ENCODE measurements at places on chromosomes 11 and 22.
A peak's percentile ranks its signal among the peaks of the same experiment; 100 is the strongest.

GRCh38 chr22:45602824-45603595 lies 68.6 kb upstream of the ATXN10 start:
- DNase-seq = peak; percentile 54

DNA sequence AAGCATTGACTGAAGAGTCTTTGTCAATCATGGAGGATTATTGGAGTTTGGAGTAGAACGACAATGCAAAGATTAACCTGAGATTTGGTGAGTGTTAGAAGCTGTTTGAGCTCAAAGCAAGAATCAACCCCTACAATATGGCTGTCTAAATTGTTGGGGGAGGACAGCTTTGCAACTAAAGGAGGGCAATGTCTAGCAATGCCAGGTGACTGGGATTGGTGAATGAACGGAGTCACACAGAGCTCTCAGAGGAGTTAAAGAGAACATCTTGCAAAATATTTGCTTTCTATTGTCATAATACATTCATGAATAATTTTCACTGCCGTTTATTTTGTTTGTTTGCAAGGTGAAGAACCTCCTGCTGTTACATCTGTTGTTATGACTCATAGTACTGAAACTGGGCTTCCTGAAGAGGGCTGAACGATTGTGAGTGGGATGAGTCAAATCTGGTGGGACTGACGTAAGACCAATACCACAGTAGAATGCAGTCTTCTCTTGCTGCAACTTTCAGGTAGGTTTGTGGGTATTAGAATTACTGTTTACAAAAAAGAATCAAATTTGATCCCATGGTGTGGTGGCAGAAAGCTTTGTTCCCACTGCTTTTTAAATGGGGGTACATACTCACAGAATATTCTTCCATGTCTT lies 281.9 kb downstream of the CADM1 start:
- no peak for DNase-seq

DNA sequence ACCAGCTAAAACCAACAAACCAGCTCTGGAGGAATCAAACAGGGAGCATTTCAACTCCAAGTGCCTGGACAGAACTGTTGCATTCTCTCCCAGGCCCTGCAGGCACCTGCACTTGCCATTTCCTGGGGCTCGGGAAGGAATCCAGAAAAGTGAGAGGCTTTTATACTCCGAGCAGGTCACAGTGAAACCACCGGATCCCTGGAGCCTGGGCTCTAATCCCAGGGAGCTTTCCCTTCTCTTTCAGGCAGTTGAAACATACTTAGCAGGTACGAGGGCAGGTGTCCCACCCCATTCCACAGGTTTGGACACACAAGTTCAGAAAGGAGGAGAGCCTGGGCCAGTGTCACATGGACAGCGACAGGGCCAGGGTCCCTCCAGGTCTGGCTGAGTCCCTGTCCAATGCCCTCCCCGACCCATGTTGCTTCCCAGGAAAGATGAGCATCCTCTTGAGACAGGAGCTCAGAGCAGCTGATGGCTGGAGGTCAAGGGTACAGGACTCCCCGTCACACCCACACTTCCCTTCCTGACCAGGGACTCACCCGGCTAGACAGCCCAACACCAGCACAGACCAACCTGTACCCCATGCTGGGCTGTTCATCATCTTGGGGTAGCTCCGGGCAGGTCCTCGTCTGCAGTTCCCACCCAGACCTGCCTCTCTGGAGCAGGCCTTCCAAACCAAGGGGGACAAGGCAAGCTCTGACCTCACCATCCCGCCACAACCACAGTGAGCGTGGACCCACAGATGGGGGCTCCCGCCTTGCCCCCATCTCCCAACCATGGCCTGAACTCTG lies 49.9 kb upstream of the CD5 start:
- DNase-seq = no peak

DNA sequence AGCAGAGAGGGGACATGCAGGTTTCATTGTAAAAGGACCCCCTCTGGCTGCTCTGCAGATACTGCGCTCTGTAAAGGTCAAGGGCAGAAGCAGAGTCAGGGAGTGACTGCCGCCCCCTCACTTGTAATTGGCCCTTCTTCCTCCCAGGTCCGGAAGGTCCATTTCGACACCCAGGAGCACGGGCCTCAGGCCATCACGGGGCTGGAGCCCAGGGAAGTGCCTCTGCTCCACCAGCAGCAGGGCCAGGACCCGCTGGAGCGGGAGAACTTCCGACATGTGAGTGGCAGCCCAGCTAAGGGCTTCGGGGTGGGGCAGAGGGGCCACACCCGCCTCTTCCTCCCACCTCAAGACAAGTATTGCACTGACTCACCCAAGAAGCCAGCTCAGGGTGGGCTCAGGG lies 24.0 kb upstream of the LRRC10B start:
- DNase-seq = no peak

GRCh38 chr11:33347490-33348125 lies 90.4 kb downstream of the HIPK3 start:
- DNase-seq = no peak

DNA sequence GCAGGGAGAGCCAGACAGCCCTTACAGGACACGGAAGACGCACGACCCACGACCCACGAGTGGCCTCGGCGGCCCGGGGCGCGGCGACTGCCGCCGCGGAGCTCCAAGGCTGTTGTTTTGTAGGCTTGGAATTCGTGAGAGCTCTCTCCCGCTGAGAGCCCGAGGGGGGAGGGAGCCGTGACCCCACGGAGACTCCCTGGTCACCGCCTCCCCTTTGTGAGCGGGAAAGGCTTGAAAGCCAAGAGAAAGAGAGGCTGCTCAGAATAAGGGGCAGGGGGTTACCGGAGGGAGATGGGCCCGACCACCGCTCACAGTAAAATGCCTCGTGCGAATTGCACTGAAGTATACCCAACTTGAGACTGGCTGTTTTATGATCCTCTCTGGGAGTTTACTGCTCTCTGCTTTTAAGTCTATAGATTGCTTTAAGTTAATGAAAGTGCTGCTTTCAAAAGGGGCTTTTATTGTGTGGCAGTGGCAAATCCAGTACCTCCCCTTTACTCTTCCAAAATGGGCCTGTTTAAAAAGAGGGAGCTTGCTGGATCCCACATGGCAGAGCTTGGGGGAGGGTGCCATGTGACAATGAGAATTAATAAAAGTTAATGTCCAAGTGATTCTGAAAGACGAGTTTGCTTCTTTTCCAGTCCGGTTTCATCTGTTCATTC lies 2.9 kb downstream of the PKNOX2 start:
- DNase-seq = no peak
